M059J (cell line): ENCODE measurements at places on chromosomes 6 and 20. TPM values are rescaled to one million over a fixed set of nuclear protein-coding genes. Genes with fewer than 3 reads are reported as not detected.

The ADGRF5 gene
- total RNA-seq, result 0.07 TPM in 1 of 2 replicates, not detected in the other

The SPATS1 gene
- total RNA-seq, result not detected in 2 replicates

DNA sequence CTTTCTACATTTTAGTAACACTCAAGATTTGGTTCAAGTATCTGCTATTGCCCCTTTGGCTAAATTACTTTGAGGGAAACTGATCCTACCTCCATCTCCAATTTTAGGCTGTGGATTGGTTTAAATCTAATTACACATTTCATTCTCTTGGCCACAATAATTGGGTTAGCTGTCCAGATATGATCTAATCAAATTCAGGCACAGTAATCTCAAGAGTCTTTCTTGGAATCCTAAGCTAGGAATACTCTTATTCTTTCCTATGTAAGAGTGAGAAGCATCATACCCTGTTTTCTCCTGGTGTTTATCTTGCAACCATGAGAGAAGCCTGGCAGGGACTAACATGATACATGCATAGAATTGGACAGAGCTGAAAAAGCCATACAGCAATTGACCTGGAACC lies 300.4 kb upstream of the MARCKS start:
- no peak for DNase-seq

DNA sequence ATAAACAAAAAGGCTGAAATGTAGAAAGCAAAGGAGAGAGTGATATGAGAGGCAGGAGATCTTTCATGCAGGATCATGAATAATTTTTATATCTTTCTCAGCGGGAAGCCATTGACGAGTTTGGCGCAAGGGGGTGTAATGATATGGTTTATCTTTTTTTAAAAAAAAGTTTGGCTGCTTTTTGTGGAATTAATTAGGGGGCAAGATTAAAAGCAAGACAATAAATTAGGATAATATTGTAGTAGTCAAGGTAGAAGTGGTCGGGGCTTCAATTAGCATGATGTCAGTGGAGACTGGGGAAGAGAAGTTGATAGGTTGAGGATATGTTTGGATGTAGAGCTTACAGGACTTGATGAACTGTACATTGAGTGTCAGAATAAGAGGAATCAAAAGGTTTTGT lies 4.0 kb downstream of the SENP6 start:
- DNase-seq, result no peak

DNA sequence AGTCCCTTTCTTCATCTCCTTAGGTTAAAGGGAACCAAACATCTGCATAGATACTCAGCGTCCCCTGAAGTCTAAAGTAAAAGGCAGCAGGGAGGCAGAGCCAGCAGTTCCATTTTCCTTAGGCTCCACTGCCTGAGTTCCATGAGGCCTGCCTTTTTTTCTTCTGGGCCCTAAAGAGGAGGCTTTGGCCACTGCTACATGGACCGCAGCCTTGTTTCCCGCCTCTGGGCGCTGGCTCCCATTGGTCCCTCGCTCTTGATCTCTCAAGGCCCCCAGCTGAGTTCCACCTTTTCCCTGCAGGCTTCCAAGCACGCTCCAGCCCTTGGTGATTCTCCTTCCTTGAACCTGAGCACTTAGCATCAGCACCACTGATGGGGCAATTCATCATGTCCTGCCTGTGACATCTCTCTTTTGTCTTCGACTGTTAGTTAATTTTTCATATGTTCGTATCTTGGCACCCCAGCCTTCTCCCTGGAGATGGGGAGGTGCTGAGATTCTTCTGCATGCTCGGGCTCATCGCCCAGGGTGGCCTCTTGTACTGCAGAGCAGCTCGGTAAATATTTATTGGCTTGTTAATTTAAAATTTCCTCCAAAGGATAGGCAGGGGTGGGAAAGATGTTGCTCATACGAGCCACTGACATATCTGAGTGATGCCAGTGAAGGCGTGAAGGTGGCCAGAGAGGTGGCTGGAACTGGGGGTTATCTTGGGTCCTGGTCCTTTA lies 3.4 kb downstream of the MLN start:
- DNase-seq, result no peak

DNA sequence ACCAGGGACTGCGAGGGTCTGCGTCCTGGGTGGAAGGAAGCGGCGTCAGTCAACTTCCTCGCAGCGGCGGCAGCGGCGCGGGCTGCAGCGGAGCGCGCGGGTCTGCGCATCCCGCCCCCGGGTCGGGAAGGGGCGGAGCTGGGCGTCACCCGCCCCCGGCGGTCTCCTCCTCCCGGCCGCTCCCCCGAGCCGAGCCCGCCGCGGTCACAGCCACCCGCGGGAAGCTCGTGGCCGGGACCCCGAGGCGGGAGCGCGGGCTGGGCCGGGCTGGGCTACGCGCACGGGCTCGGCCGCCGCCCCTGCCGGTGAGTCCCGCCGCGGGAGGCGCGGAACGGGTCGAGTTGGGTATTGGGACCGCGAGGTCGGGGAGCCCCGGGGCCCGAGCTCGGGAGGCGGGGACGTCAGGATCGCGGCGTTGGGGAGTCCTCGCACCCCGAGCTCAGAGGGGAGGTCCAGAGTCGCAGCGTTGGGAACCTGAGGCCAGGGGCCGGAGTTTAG lies at the start of gene PAQR8:
PAQR8 (plus strand) TSS at position 207 of the 498 bp plus-strand sequence. CDS start 41,063 bp downstream, outside the sequence.
- peak; percentile 67 for DNase-seq
